ENCODE measurements at places on chromosomes 2 and 18.

GRCh38 chr2:168992026-168992425 lies 39.1 kb downstream of the ABCB11 start:
- no peak for DNase-seq

DNA sequence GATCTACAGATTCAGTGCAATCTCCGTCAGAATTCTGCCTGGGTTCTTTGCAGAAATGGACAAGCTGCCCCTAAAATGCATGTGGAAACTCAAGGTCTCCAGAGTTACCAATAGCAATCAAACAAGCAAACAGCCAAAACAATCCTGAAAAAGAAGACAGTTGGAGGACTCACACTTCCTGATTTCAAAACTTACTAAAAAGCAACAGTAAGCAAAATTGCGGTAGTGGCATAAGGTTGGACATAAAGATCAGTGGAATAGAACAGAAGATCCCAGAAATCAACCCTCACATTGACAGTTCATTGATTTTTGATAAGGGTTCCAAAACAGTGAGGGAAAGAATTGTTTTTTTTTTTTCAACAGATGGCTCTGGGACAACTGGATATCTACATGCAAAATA lies 59.7 kb downstream of the NPPC start:
- DNase-seq = no peak

- DNase-seq = no peak
These were observed 8.7 kb downstream of the KLHL29 start for GRCh38 chr2:23393722-23394121.

DNA sequence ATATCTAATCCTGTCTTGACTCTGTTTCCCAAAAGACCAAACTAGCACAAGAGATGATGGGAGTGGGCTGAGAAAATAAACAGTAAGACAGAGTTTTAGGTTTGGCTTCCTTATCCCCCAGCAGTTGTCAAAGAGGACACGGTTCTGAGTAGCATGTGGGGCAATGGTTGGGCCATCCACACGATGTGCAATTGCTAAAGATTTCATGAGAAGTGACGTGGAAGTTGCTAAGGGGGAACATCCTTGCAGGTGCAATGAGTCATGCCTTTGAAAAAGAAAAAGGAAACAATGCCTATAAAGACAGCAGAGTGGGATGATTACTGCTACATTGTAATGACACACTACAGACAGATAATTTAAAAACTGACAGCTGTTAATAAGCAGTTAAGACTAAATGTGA lies 1395.8 kb downstream of the LRP1B start:
- DNase-seq = no peak

DNA sequence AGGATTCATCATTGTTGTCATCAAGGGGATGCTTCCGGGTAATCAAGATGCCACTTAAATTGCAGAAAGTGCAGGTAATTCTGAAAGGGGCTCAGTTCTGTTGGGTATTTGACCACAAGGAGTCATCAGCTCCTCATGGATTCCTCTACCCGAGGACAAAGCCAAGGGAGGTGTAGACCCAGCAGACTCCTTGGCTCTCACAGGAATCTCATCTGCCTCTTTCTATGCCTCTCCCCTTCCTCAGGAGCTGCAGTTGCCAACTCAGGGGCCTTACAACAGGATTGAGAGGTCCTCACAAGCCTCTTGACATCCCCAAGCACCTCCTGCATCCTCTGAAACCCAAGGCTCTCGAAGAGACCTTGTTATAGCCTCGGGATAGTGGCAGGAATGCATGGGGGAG lies 44.0 kb downstream of the ITGB6 start:
- DNase-seq = no peak

GRCh38 chr2:158317642-158318041 lies 138.9 kb downstream of the CCDC148 start:
- DNase-seq = no peak

- DNase-seq = no peak
These were observed 46.6 kb upstream of the TANC1 start for GRCh38 chr2:158921599-158922408.

Data from ACHN (cell line).